GM13977 (cell line): ENCODE measurements at places on chromosomes 1 and 21.

DNA sequence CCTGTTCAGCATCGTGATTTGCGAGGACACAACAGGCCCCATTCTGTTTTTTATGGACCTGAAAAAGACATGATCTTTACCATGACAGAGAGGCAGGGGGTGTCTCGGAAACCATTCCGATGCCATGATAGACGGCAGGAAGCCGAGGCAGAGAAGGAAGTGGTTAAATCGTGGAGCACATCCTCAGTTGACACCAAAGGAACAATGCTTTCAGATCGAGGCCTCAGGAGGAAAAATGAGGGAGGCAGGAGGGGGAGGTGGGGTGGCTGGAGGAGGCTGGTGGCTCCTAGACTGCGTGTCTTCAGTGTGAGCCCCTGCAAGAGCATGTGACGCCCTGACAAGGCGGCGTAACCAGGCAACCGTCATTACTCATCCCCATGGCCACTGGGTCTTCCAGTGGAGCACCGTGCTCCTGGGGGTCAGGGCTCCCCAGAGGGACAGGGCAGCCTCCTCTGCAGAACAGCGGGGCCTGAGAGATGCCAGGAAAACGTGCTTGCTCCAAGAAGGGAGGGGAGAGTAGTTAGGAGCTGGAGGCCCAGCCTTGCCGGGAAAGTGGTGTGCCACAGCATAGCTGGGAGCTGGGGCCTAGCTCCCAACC lies 172.8 kb upstream of the TMEM51 start:
- no peak for DNase-seq

- no peak for DNase-seq
Measured at GRCh38 chr1:35854989-35855700, 27.9 kb upstream of the AGO1 start.

DNA sequence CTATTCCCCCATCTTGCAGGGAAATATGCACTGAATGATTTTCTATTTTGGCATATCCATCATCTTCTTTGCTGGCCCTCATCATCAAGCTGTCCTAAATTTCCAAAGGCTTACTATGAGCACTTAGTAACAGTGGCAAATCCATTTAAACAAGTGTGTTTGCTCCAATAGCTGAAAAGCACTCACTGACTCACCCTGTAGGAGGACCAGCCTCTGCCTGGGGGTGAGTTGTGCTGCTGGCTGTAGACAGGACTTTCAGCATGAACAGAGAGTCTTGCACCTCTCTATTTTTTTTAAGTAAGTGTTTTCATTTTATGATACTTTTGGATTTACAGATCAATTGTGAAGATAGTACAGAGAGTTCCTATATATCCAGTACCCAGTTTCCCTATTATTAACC lies 97.3 kb downstream of the SLC35F3 start:
- no peak for DNase-seq

- no peak for DNase-seq
Measured at GRCh38 chr1:204834752-204835151, 35.9 kb upstream of the NFASC start.

- DNase-seq, result no peak
Measured at GRCh38 chr1:212072047-212072446, 36.5 kb downstream of the DTL start.

- DNase-seq, result peak; percentile 44
Measured at GRCh38 chr1:87333692-87334347, 5.1 kb downstream of the LMO4 start.

DNA sequence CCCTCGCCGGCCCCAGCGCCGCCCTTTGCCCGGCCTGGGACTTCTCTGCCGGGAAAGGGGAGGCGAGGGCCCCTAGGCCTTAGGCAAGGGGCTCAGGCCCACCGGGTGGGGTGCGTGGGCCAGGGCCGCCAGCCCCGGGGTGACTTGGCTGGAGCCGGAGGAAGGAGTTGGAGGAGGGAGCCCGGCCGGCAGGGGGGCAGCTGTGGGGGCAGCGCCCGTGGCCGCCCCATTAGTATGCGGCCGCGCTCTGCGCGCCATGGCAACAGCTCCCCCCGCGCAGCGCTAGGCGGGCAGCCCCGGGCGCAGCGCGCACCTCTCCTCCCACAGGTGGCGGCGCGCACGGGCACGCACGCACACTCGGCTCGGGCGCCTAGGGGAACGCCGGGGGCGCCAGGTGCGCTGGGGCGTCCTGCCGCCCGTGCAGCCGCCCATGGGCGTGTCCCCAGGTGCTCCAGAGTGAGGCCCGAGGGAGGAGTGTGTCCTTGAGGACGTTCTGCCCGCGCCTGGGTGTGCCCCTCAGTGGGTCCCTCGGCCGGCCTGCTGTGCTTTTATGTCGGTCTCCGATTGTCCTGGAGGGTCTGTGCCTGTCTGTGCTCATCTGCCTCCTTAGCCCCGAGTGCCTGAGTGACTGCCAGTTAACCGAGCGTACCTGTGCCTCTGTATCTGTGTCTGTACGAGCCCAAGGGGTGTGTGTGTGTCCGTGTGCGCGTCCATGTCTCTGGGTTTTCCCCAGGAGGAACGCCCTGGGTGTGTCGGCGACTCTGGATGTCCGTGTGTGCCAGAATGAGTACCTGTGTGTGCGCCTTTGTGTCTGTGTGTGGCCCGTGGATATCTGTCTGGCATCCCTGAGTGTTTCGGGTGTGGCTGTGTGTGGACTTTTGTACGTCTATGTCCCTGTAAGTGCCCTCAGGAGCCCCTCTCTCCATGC lies 38.2 kb upstream of the WASF2 start:
- peak; percentile 73 for DNase-seq

GRCh38 chr1:177741476-177741875 lies 228.4 kb downstream of the SEC16B start:
- no peak for DNase-seq

DNA sequence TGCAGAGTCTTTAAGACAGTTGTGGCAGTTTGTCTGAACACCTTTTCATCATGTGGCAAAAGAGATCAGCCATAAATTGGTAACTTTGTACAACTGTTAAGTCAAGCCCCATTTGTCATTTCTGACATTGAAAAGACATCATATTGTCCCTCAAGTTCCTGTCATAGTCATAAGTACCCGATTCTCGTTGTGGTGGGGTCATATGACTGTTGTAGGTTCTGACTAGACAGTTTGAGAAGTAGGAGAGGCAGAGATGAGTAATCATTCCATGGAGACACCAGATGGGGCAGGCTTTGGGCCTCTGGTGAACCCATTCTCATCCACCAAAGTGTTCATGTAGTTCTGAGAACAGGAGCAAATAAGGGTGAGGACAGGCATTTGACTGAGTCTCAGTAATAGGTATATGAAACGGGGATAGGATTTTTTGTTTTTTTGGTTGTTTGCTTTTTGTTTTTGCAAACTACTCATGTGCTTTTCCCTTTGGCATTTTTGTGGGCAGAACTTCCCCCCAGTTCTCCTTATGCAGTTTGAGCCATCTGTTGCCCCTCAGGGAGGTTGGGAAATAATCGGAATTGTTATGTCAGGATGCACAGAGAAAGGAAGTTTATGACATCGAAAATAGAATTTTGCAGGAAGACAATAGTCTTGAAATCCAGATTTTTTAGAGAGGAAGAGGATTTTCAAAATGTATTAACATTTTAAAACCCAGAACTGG lies 86.9 kb upstream of the KCNE2 start:
- DNase-seq, result peak; percentile 13

DNA sequence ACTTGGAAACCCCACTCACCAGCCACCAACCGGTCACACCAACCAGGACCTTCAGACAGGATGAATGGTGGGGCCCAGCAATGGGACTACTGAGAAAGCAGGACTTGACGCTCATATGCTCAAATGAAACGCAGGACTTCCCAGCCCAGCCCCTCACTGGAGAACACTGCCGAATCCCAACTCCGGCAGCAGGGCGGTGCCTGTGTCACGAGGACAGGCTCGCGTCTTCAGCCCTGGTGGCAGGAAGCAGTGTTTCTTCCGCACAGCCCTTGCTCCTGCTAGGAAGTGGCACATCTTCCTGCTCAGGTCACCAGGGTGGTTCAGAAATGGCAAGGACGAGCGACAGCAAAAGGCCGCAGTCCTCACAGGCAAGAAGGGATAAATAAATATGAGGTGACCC lies 38.9 kb downstream of the CD58 start:
- DNase-seq, result no peak

- DNase-seq, result no peak
Measured at GRCh38 chr1:58931756-58932155, 147.9 kb upstream of the JUN start.

DNA sequence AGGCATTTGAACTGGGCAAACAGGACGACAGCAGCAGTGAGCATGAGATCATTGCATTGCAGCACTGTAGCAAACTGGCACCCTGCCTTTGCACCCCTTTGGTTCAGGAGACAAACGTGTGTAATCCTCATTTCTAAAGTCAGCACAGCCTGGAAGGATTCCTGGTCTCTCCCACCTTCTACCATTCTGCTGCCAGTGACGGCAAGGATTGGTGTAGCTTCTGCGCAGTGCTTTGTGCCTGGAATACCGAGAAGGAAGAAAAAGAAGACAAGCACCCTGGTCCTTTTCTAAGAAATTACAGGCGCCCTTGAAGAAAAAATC lies 805.3 kb downstream of the USP25 start:
- DNase-seq, result no peak

GRCh38 chr1:234699795-234700665 lies 90.1 kb upstream of the IRF2BP2 start:
- peak; percentile 74 for DNase-seq

- DNase-seq, result no peak
Measured at GRCh38 chr21:33212159-33212851, 17.4 kb upstream of the IFNAR2 start.

GRCh38 chr1:199089393-199090122 lies 450.7 kb downstream of the PTPRC start:
- DNase-seq, result peak; percentile 38
